Left colon (tissue), 2 donors: ENCODE measurements at places on chromosomes 12 and 14.

- no peak for DNase-seq
Observed at GRCh38 chr12:88401155-88401554, 179.1 kb downstream of the KITLG start.

DNA sequence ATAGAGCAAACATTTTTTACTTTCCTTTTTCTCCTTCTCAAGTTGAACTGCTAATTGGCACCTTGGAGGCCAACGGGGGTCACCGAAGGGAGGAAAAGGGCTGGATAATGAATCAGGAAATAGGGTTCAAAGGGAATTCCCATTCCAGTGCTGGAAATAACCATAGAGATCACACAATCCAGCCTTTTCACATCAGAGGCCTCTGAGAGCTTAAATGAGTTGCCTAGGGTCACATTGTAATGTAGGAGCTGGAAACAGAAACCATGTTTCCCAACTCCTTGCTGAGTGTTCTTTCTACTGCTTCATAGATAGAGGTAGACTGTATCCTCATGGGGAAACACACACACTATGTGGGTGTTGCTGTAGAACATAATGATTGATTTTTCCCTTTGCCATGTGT lies 60.6 kb upstream of the DDHD1 start:
- no peak for DNase-seq

- DNase-seq, result no peak
Observed at GRCh38 chr12:76688631-76689030, 75.3 kb upstream of the ZDHHC17 start.

- no peak for DNase-seq
Observed at GRCh38 chr14:104442631-104443390, 136.8 kb upstream of the C14orf180 start.

GRCh38 chr14:72457641-72458040 lies 436.3 kb downstream of the DPF3 start:
- DNase-seq, result no peak
